ENCODE measurements at places on chromosomes 7 and 10.

GRCh38 chr10:112619556-112619955, 172.5 kb downstream of the VTI1A start:
- DNase-seq = no peak

- no peak for DNase-seq
These were observed 89.7 kb downstream of the ARID5B start for GRCh38 chr10:61991166-61991565.

DNA sequence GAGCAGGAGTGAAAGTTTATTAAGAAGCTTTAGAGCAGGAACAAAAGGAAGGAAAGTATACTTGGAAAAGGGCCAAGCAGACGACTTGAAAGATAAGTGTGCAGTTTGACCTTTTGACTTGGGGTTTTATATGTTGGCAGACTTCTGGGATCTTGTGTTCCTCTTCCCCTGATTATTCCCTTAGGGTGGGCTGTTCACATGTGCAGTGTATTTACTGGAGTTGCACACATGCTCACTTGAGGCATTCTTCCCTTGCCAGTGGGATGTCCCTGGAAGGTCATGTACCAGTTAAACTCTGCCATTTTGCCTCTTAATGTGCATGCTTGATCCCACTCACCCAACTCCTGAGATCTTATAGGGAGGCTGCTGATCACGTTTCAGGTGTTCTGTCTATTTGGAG, 23.4 kb upstream of the ARHGAP12 start:
- no peak for DNase-seq

- no peak for DNase-seq
These were observed 16.9 kb downstream of the PRF1 start for GRCh38 chr10:70585578-70586169.

DNA sequence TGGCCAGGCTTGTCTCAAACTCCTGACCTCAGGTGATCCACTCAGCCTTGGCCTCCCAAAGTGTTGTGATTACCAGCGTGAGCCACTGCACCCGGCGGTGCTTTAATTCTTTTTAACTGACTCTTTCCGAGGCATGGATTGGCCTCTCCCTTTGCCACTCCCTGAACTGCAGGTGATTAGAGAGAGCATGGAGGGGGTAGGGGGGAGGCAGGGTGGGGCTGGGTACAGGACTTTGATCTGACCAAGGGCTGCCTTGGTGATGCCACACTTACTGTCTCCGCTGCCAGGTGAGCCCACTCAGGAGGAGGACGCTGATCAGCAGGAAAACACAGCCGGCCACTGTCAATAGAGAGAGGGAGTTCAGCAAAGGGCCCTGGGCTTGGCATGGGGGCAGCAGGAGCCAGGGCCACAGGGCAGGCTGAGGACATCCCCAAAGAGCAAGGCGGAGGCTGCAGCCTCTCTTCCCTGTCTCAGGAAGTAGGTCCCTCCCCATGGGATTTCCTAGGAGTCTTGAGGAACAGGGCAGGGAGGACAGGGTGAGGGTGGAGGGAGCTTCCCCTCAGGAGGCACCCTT, 40.5 kb upstream of the IL15RA start:
- DNase-seq = no peak

- DNase-seq = no peak
These were observed 937.1 kb downstream of the CNTNAP2 start for GRCh38 chr7:147053746-147054145.

- DNase-seq = no peak
These were observed 414 bp downstream of the HOXA2 start for GRCh38 chr7:27101957-27102580.

- no peak for DNase-seq
These were observed 173.5 kb downstream of the CUX1 start for GRCh38 chr7:101990811-101991418.

- no peak for DNase-seq
These were observed 49.6 kb downstream of the BPGM start for GRCh38 chr7:134696261-134696660.

- no peak for DNase-seq
These were observed 125.5 kb downstream of the KCND2 start for GRCh38 chr7:120398284-120399000.

- no peak for DNase-seq
These were observed 119.7 kb upstream of the GLCCI1 start for GRCh38 chr7:7848892-7849291.

GRCh38 chr10:106500925-106501525, 663.5 kb downstream of the SORCS1 start:
- no peak for DNase-seq

GRCh38 chr10:29736366-29737073, 101.7 kb upstream of the SVIL start:
- no peak for DNase-seq

- no peak for DNase-seq
These were observed 1.2 kb downstream of the PLEKHA1 start for GRCh38 chr10:122375679-122376160.

DNA sequence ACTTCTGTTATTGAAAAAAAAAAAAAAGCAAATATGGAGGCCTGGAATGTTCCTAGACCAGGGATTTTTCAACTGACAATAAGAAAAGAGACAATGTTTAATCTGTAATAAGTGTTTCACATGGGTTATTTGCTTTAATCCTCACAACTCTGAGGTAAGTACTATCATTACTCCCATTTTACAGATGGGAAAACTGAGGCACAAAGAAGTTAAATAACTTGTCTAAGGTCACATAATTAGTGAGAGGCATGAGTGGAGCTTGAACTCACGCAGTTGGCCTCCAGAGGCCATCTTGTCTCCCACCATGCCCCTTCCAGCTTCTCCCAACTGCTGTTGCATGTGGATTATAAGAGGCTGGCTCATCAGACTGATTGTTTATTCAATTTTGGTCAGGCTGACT, 36.6 kb upstream of the CREB5 start:
- no peak for DNase-seq

- DNase-seq = no peak
These were observed 3.3 kb upstream of the MEST start for GRCh38 chr7:130488392-130489139.

GRCh38 chr10:118768041-118768919, 13.5 kb upstream of the CACUL1 start:
- DNase-seq = no peak

DNA sequence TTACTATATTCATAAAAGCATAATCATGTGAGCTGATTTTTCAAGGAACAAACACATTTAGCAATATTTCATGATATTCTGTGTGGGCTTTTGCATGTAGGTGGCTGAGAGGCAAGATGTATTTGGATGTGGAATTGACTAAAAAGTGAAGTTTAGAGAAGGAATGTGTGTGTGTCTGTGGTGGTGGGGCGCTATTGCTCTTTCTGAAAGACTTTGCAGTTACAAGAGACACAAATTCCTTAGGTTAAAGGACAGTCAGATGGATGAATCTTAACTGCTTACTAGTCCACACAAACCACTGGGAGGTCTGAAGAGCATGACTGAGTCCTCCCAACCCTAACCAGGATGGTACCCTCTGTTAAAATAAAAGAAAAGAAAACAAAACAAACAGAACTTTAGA, 200.1 kb downstream of the SDHAF3 start:
- no peak for DNase-seq

GRCh38 chr10:87740254-87740655, 77.8 kb downstream of the ATAD1 start:
- DNase-seq = no peak

DNA sequence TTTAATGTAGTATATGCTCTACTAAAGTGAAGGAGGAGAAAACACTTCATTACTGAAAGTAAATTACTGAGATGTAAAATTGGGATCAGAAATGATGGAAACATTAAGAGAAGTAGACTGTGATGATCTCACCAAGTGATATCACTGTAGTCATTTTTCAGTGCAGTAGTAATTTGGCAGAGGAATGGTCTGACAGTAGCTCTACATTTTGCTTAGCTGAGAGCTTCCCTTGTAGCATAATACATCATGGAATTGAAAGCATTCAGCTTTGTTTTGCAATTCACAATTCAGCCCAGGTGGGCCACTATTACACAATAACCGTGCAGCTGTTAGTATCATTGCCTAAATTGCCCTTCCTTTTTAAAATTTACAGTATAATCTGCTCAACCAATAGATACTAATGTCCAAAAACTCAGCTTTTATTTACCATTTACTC, 19.4 kb upstream of the CABCOCO1 start:
- no peak for DNase-seq

Measured in NCI-H446 (cell line).